ENCODE measurements at places on chromosomes 6 and 20.

DNA sequence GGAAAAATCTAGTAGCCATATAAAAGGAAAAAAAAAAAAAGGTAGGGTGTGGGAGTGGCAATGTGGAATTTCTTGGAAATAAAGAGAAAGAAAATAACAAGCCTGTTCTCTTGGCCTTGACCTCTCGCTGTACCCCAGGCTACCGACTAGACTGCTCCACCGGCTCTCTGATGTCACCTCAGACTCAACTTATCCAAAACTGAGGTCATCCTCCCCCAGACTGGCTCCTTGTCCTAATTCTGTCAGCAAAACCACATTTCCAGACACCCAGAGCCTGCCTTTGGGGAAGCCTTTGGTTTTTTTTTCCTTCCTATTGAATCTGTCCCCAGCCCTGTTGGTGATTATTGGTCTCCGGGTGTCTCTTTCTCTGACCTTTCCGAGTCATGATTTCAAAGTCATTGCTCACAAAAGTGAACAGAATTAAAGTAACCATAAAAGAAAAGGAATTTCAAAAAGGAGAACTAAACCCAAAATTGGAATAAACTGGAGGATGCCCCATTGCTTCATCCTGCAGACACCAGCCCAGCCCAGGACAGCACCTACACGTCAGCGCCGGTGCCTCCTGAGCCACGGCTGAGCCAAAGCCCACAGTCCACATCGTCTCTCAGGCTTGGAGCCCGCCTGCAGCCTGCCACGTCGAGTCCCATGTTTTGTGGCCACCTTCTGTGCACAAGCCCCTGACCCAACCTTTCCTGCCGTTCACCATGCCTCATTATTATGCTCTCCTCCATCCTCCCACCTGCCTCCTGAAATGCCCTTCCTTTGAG lies 170.7 kb downstream of the MYLK4 start:
- no peak for DNase-seq

DNA sequence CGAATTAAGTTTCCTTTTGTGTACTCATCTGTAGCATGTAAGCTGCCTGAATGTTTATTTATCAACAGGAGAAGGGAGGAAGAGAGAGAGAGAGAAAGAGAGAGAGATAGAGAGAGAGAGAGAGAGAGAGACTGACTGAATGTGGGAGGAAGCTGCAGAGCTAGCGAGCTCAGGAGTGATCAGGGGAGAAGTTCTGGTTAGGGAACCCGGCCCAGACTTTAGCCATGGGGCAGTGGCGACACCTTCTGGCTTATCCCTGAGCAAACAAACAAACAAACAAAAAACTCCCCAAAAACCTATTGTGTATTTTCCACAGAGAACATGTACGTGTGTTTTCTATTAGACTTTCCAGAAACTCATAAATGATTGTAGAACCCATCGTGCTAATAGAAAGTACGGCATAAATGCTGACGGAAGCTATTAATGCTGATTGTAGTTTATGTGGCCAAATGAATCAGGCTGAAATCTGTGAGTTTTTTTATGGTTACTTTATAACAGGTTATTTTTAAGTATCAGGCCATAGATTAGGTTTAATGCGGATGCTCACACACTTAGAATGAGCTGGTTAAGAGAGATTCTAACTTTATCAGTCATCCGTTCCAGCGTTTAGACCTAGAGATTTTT lies 92.8 kb downstream of the CLIC5 start:
- peak; percentile 28 for DNase-seq

- DNase-seq, result no peak
These were observed 53.2 kb downstream of the HFE start for GRCh38 chr6:26140254-26140966.

DNA sequence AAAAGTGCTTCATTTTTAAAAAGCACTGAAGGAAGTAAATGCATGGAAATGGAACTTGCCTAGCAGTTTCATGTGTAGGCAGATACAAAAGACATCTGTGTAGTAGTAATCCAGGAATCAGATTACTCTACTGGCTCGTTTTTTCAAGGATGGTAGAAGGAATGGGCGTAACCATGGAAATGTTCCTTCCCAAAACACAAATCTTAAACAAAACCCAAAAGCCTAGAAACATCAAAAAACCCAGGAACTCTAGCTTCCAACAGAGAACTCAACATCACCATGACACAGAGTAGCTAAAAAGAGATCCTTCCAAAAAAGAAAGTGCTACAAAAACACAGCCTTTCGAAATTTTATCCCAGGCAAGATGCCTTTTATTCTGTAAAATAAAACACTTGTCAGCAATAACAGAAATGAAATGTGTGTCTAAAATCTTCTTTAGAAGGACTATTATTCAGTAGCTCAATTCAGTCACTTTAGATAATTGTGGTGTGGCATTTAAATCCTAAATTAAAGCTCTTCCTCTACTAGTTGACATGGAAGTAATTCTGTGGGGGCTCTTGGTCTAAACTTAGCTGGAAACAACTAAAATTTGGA lies 81.7 kb downstream of the FAM217A start:
- DNase-seq, result no peak

DNA sequence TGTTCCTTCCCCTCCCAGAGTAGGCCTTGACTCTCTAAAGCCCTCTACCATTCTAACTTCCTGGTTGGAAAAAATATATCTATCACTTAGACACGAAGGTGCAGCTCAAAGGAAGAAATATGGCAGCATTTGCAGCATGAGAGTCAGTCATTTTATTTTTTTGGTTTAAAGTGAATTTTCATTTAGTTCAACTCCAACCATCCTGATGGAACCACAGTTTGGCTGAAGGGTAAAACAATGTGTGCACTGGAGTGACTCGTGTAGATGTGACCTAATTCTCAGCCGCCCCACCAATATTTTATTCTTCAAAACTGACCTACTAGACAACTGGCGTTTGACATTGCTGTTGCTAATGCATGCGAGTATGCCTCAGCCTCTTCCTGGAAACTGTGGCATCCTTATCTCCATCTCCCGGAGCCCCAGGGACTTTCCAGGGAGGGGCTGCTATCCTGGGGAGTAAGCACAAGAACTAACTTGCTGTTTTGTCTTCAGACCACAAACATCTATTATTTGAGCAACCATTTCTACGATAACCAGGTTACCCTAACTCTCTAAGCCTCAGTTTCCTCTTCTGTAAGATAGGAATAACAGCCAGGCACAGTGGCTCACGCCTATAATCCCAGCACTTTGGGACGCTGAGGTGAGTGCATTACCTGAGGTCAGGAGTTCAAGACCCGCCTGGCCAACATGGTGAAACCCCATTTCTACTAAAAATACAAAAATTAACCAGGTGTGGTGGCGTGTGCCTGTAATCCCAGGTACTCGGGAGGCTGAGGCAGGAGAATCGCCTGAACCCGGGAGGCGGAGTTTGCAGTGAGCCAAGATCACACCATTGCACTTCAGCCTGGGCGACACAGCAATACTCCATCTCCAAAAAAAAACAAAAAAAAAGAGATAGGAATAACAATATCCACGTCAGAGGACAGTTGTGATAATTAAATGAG lies 148.7 kb upstream of the JARID2 start:
- DNase-seq, result no peak

DNA sequence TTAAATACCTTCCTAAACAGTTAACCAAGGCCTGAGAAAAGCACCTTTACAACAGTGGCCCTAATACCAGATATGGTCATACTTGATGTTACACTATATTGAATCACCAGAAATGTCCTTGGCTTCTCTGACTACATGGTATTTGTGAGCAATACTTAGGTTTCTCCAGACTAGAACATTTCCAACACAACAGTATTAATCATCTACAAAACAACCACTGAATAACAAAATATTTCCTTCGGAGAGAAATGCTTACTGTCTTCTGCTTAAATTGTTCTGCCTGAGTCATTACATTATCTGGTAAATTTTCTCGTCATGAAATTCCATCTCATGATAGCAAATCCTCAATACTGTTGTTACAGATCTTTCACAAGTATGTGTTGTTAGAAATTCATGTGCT lies 252.9 kb upstream of the RUNX2 start:
- DNase-seq, result no peak

GRCh38 chr6:131749023-131749422 lies 38.2 kb upstream of the CTAGE9 start:
- no peak for DNase-seq

DNA sequence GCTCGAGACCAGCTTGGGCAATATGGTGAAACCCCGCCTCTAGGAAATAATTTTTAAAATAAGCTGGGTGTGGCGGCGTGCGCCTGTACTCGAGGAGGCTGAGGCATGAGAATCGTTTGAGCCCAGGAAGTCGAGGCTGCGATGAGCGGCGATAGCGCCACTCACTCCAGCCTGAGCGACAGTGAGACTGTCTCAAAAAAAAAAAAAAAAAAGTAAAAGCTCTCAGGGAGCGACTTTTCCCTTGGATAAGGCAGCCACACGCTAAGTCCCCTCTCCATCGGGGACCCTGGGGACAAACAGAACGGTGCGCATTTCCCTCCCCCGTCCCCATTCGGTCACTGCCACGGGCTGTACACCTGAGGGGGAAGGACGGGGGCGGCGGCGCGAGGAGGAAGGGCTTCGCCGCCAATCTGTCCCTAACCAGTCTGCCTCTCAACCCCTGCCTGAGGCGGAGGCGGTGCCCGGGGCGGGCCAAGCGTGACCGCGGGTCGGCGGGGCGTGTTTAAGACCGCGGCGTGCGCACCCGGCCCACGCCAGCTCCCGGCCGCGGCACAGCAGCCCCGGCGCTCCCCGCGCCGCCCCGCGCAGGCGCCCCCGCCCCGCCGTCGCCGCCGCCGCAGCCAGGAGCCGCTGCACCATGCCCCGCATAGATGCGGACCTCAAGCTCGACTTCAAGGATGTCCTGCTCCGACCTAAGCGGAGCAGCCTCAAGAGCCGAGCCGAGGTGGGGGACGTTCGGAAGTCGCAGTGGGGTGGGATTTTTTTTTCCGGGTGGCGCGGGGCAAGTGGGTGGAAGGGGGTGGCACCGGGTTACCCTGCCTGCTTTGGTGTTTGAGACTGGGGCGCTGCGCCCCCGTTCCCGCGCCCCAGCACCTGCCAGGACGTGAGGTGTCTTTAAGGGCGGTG lies at the start of gene GMPR:
Gene GMPR (plus strand): TSS at position 531 of the 906 bp plus-strand sequence. CDS start 107 bp downstream, at position 638.
- DNase-seq, result peak; percentile 41

DNA sequence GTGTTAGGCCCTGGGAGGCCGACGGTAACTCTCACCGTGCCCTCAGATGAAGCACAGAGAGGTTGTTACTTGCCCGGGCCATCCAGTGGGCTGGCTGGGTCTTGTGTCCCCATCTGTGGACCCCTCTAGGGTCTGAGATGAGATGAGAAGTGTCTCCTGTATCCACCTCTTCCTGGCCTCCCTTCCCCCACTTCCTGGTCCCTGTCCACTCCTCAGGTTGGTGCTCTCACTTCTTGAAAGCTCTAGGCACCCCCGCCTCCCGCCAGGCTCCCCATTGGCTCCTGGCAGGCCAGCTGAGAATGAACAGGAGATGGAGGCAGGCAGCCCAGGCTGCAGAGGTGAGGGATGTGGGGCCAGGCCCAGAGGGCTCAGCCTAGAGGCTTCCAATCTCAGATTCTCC lies 1.5 kb downstream of the MMP24OS start:
- no peak for DNase-seq

DNA sequence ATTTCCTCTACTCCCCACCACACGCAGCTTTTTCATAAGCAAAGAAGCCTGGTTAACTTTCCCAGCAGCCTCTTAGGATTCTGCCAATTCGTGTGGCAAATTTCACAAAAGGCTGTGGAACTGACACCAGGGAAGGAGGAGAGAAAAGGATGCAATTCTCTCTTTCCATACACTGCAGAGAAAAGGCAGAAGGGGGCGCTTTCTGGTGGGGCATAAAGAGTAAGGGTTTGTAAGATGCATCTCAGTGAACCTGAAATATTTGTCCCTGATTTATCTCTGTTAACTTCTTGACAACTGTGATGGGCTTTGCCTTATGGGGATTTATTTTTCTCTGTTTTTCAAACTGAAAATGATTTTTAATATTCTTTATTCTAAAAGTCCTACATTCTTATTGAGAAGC lies 45.5 kb upstream of the GLP1R start:
- no peak for DNase-seq

- DNase-seq, result no peak
These were observed 714.7 kb downstream of the QKI start for GRCh38 chr6:164129218-164129617.

- no peak for DNase-seq
These were observed 88.8 kb downstream of the THEMIS start for GRCh38 chr6:127811900-127812570.

DNA sequence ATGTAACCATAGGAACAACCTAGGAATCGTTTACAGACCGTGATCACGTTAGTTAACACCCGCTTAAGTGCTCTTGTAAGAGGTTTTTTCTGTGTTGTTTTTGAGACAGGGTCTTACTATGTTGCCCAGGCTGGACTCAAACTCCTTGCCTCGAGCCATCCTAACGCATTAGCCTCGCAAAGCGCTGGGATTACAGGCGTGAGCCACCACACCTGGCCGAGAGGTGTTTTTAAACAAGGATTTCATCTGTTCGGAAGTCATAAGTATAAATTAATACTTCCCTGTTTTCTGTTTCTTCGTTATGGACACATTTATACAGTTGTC lies 727 bp downstream of the MRS2 start:
- no peak for DNase-seq

GRCh38 chr6:35474942-35475570 lies 6.9 kb downstream of the RPL10A start:
- DNase-seq, result no peak

DNA sequence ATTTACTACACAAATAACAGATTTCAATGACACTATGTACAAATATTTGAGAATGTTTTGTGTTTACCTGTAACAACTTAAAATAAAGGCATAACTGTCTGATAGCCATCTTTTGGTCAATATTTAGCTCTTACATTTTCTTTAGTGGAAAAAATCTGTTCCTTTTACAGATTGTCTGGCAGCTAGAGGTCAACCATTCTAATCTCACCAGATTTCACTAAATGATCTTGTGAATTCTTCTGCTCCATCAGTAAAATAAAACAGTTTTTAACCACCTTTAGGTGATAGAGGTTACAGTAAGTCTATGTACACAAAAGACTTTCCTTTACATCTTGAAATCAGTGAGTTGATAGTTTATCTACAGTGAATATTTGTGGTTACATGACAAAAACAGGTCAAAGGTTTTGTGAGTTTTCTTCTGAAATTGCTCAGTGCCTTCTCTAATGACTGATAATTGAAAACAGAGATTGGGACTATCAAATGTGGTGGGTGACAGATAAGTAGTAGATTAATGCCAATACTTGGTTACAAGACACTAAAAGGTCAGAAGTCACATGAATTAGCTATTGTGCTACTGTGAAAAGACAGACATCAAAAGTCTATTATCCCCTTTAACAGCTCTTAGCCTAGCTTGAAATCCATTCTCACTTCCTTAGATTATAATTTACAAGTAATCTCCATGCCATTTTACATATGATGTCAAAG lies 47.4 kb downstream of the BMP5 start:
- DNase-seq, result no peak
